Activated CD8-positive, alpha-beta T cell treated with anti-CD3 and anti-CD28 coated beads, Interleukin-2, amount 10 ng/mL, durations not matched to agents 7 days and 5 days (primary cell): ENCODE measurements at places on chromosomes 7 and 10.
A peak's percentile ranks its signal among the peaks of the same experiment; 100 is the strongest.

GRCh38 chr10:43327171-43327570, 44.3 kb upstream of the FXYD4 start:
- DNase-seq: no peak

GRCh38 chr10:98351831-98352402, 63.1 kb downstream of the PYROXD2 start:
- DNase-seq: no peak

GRCh38 chr10:127044186-127044585, 139.0 kb downstream of the DOCK1 start:
- DNase-seq: no peak

- DNase-seq: no peak
Observed at GRCh38 chr7:12687718-12688171, 312 bp downstream of the ARL4A start.

GRCh38 chr7:7570584-7570983, 3.9 kb downstream of the MIOS start:
- no peak for DNase-seq

- peak; percentile 76 for DNase-seq
Observed at GRCh38 chr7:30478349-30479201, at the start of gene NOD1. Gene NOD1 (minus strand): TSS chr7:30478784. CDS start chr7:30456921, 21,863 bp downstream.

- DNase-seq: no peak
Observed at GRCh38 chr7:134046594-134047128, 80.5 kb upstream of the LRGUK start.
